Activated CD4-positive, CD25-positive, alpha-beta regulatory T cell treated with anti-CD3 and anti-CD28 coated beads, Interleukin-2, amount 50 U/mL, for 72 hours (primary cell): ENCODE measurements at places on chromosomes 6 and 20.

GRCh38 chr6:51678905-51679620 is 408.4 kb downstream of the PKHD1 start:
- DNase-seq = no peak

GRCh38 chr6:135919026-135919425 is 67.5 kb downstream of the PDE7B start:
- DNase-seq = no peak

DNA sequence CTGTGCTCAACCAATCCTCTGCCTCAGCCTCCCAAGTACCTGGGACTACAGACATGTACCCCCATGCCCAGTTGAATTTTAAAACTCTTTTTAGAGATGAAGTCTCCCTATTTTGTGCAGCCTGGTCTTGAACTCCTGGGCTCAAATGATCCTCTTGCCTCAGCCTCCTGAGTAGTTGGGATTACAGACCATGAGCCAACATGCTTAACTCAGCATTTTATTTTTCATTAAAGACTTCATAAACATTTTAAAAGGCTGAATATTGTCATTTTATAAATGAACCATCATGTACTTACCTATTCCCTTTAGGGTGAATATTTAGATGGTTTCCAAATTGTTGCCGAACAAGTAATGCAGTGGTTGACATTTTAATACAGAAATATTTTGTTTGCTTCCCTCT is 16.5 kb upstream of the IFNGR1 start:
- no peak for DNase-seq

DNA sequence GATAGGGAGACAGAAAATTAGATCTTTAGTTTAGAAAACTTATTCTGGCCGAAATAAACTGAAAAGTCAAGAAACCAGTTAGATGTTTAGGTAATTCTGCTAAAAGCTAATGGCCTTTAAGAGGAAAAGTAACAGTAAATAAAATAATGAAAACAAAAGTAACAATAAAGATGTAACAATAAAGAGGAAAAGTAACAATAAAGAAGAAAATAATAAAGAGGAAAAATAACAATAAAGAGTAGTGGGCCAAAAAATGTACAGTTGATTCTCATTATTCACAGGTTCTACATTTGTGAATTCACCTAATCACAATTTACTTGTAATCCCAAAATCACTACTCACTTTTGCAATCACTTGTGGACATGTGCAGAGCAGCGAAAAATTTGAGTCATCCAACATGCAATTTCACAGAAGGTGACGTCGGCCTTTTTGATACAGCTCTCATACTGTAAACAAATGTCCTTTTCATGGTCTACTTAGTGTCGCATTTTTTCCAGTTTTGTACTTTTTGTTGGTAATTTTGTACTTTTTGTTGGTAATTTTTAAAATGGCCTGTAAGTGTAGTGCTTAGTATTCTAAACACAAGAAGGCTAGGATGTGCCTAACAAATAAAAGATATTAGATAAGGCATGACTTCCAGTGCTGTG is 24.0 kb downstream of the HBS1L start:
- DNase-seq = no peak

DNA sequence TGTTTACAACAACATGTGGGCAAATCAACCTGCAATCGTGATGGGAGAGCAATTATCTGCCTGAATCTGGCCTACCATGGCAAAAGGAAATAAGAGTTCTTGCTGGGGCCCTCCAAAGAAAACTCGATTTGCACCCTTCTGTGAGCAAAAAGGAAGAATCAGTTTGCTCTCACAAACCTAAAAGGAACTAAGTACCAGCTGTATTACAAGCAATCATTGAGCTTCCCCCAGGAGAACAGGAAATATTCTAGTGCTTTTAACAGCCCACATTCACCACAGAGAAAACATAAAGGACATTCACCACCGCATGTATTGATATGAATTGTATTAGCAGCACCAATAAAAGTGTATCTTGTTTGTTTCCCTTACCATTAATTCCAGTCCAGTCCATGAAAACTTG is 75.0 kb downstream of the MBOAT1 start:
- DNase-seq = no peak

DNA sequence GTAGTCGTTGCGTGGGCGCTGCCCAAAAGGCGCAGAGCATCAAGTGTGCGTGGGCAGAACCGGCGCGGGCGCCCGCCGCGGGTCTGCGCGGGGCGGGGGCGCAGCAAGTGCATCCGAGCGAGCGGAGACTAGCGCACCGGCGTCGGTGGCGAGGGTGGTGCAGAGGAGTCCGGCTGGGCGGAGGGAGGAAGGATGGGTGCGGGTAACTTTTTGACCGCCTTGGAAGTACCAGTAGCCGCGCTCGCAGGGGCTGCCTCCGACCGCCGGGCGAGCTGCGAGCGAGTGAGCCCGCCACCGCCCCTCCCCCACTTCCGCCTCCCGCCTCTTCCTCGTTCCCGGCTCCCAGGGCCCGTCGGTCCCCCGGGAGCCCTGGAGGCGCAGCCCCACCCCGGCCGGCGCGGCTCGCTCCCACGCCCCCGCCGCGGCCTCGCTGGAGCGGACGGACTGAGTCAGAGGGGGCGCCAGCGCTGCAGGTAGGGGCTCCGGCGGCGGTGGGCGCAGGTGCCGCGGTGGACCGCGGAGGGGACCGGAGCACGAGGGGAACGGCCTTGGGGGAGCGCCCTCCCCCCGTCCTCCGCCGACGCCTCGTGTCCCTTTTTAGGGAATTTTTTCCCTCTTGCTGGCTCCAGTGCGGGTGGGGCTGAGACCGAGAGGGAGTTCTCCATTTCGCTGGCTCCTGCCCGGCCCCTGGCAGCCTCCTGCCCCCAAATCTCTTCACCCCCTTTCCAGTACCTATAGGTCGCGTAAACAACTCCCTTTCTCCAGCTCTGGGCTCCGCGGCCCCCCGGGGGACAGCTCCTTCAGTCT is 1.6 kb upstream of the DBNDD2 start:
- DNase-seq = peak; percentile 52

DNA sequence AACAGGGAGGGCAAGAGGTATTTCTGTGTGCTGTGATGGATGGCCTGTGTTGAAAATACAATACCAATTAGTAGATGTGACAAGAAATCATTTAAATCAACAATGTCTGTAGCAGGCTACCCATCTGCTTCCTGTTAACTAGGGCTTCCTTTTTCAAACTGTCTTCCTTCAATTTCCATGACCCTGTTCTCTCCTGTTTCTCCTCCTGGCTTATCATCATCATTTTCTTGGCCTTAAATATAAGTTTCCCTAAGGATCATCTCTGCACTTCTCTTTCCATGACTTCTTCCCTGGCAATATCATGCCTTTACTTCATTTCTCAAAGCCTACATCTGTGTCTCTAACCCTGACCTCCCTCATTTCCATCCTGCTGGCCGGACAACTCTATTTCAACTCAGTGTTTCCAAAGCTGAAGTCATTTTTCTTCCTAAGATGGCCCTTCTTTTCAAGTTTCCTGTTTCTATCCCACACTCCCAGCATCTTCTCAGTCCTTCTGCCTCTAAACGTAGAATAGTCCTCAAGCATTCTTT is 18.2 kb downstream of the ZC2HC1B start:
- no peak for DNase-seq

GRCh38 chr20:35870541-35871258 is 83.6 kb downstream of the SCAND1 start:
- DNase-seq = no peak

DNA sequence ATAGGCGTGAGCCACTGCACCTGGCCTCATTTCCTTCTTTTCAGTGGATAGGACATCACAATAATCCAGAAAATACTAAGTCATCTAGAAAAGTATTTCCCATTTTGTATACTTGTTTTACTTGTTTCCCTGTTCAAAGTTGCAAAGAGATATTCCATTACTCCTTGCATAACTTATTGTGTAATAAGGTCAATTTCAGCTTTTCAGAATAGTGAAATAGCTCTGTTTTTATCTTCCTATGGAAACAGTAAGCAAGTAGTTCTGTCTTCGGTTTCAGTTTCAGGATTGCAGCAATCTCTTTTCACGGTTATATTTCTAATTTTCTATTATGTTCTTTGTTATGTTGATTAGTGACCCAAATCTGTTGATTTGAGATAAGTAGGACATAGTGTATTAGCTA is 6.0 kb downstream of the STX11 start:
- DNase-seq = no peak

- peak; percentile 67 for DNase-seq
Observed at GRCh38 chr6:2848851-2849250, 7.2 kb upstream of the SERPINB1 start.

GRCh38 chr6:20564777-20565176 is 30.5 kb downstream of the CDKAL1 start:
- no peak for DNase-seq

DNA sequence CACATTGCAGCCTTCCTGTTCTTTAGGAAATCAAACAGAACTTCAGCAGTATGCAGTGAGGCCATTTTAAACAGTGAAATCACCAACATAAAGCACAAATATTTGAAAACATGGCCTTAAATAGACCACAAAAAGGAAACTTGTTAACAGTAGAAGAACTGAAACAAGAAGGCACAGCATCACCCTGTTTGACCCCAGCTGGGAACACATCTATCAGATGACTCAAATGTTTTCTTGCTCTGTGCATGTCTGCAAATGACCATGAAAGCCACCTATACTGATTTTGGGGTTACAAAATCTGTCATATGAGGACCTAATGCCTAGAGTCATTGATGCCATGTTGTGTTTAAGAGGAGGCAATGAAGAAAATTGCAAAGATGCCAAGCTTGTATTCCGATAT is 123.8 kb upstream of the ADGRF1 start:
- DNase-seq = no peak

DNA sequence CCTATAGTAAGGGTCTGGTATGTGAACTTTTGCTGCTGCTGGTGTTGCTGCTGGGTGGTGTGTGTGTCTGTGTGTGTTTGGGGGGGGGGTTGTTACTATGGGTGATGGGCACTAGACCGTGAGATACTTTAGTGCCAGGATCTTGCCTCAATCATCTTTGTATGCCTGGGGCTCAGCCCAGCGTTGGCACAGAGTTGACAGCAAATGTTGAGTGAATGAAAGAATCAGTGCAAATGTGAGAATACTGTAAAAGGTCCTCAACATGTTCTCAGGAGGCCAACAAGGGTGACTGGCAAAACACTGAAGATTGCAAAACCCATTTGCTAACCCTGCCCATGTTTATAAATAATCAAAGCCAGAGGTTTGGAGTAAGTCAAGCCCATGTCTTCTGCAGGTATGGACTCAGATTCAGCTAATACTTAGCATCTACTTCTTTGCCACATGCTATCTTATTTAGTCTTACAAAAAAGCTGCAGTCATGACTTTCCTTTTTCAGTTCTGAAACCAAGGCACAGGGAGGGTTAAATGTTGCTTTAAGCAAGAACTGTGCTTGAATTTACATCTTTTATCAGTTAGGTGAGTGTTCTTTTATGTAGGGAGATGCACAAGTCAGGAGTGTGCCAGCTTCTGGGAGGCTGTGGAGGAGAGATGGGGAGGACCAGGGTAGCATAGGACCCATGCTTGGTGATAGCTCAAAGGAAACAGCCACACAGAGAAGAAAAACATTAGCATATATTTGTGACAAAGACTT is 125.3 kb upstream of the SPACA1 start:
- DNase-seq = no peak

GRCh38 chr6:114108119-114109002 is 137.4 kb upstream of the HDAC2 start:
- peak; percentile 33 for DNase-seq

DNA sequence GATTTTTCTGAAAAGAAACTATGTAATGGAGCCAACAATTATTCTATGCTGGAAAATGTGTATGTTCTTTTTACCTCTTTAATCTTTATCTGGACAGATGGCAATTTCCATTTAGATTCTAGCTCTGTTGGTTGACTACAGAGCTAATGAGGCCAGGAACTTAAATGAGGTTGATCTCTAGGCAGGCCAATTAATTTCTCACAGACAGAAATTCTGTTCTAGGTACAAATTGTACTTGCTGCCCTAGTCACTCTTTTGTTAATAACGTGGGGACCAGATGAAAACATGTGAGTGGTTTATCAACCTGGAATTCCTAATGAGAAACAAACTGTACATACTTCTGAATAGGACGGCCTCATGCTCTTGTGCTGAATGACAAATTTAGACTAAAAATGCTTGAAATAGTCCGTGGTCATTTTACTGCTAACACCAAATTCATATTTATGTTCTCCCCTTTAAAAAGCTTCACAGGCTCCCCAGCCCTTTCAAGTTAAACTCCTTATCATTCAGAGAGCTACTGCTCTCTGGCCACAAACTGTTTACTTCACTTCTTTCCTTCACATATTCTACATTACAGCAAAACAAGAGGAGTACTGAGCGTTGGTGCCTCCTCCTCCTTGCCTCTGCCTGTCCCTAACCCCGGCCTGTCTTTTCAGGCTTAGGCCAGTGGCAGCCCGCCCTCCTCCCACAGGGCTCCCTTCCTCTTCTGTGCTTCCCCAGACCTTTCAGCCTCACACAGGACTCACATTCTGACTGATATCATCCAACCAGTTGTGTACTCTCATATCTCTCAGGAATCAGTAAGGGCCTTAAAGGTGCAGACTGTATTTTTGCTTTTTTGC is 41.4 kb downstream of the DTNBP1 start:
- no peak for DNase-seq

- no peak for DNase-seq
Observed at GRCh38 chr20:62805155-62805710, 598 bp downstream of the OGFR start.

DNA sequence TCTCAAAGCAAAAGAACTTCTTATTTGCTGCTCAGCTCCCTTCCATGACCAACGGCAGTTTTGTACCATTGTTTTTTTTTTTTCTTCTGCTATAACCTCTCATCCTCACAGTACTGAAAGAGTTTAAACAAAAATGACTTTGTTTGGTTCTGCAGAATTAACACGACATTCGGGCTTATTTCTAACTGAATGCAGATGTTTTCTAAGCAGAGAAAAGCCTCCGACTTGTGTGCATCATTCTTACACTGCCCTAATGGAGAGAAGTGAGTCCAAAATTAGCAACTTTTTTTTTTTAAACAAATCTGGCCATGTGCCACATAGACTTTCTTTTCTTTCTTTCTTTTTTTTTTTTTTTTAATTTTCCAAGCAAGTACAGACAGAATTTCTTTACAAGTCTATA is 382.7 kb downstream of the HDGFL1 start:
- no peak for DNase-seq

DNA sequence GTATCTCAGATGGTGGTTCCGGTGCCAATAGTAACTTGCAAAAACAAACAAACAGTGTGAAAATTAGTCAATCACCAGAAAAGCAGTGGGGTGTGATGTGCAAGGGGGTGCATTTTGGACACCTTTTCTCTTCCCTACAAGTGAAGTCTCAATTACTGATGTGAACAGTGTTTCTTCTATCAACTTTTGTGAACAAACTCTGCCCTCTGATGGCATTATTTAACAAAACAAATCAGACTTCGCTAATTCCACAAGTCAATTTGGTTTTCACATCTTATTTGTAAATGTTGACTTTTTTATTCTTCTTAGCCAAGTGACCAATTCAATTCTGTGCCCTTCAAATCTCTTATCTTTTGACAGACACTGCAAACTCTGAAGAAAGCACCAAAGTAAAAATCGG is 212.2 kb downstream of the UST start:
- no peak for DNase-seq

GRCh38 chr20:61274326-61274725 is 22.3 kb downstream of the CDH4 start:
- DNase-seq = no peak

GRCh38 chr6:71047417-71047816 is 90.6 kb upstream of the B3GAT2 start:
- no peak for DNase-seq
